ENCODE measurements at places on chromosomes 6 and 20.

- DNase-seq: no peak
Observed at GRCh38 chr6:129614464-129614863, 95.5 kb downstream of the ARHGAP18 start.

DNA sequence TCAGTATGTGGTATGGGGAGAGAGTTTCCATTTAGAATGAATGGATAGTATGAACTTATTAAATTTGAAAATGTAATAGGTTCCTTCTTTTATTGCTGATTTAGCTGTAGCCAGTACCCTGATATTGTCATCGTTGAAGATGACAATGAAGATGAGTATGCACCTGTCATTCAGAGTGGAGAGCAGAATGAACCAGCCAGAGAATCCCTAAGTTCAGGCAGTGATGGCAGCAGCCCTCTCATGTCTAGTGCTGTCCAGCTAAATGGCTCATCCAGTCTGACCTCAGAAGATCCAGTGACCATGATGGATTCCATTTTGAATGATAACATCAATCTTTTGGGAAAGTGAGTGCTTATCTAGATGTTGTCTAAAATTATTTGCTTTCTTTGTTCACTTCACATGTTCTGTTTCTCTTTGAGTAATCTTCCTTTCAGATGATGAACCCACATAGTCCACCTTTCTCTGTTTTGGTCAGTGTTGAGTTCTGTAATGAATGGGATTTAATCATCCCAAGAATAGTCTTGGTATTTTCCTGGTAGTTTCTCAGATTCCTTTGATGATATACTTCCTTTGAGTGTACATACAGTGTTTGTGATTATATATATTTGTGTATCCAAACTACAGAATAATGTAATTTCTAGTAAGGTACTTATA, 23.3 kb downstream of the HSF2 start:
- no peak for DNase-seq

DNA sequence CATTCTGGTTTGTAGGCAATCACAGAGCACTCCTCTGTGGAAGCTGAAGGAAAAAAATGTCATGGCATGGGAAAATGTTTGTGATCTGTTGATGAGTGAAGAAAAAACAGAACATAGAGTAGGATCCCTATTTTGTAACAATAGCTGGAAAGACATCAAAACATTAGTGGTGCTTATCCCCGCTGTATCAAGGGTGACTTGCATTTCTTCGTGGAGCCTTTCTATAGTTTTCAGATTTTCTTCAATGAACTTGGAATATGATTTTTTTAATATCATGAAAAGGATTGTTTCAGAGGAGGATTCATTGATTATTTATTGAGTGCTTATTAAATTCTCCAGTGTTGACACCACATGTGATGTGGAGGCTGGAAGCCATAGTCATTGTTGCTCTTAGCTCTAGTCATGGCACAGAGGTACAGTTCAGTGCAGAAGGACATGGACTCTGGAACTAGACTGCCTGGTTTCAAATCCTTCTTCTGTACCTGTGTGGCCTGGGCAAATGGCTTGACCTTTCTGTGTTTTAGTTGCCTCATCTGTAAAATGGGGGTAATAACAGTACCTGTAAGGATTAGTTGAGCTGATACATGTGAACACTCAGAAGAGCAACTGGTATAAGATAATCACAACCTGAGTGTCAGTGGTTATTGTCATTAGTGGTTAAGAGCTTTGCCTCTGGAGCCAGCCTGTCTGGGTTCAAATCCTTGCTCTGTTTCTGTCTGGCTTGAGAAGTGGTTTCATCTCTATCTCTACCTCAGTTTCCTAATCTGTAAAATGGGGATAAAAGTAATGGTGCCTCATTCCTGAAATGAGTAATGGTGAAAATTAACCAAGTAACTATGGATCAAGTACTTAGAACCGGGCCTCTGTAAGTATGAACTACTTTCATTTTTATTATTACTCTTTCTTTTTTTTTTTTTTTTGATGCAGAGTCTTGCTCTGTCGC, 14.7 kb upstream of the CDKN1A start:
- no peak for DNase-seq

DNA sequence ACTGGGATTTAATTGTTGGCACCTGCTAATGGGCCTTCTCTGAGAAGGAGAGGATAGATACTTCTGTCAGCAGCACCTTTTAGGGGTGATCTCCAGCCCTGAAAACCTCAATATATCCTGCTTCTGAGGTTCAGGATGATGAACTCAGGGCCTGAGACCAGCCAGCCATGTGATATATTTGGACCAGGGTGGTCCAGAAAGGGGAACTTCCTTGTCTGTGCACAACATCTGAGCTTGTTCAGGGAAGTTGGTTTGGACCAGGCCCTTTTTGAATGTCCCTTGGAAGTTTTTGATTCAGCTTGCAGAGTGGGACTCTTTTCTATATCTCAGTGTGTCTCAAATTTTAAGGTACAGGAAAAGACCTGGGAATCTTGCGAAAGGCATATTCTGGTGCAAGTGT, 85.8 kb downstream of the GFRA4 start:
- DNase-seq: no peak

DNA sequence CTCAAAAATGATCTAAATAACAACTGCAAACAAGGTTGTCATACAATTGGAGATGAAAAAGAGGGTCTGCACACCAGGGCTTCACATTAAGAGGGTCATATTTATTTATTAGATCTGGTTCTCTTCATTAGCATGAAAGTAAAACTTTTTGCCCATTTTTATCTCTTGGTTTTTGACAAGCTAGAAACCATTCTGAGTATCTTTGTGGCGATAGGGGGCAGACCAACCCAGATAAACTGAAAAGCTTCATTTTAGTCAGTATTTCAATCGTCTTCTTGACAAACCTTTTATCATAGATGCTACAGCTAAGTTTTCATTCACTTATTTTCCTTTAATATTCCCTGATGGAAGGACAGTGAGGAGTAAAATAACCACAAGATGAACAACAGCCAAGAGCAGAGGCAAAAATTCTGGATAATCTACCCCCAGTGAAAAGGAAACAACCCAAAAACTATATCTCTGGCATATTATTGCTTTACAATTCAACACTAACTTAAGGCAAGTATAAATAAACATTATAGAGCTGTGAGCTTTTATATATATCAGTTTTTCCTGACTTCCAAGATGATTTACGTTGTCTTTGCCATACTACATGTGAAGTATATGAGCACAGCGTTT, 45.2 kb downstream of the THEMIS start:
- peak; percentile 14 for DNase-seq

- no peak for DNase-seq
Observed at GRCh38 chr6:21185861-21186478, 407.6 kb upstream of the SOX4 start.

DNA sequence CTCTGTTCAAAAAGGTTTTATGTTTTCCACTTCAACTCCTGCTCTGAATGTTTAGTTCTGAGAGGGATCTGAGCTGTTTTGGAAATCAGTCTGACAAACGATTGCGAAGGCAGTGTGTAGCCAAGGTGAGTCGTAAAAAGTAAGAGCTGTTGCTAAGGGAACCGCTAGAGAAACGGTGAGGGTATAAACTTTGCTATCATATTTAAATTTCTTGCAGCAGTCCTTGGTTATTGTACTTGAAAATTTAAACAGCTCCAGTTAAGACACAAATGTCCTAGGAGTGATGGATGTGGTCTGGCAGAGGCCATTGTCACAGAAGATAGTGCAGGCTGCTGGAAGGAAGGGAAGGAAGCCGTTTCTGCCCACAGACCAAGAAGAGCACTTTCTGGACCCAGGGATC, 64.9 kb upstream of the CITED2 start:
- no peak for DNase-seq

DNA sequence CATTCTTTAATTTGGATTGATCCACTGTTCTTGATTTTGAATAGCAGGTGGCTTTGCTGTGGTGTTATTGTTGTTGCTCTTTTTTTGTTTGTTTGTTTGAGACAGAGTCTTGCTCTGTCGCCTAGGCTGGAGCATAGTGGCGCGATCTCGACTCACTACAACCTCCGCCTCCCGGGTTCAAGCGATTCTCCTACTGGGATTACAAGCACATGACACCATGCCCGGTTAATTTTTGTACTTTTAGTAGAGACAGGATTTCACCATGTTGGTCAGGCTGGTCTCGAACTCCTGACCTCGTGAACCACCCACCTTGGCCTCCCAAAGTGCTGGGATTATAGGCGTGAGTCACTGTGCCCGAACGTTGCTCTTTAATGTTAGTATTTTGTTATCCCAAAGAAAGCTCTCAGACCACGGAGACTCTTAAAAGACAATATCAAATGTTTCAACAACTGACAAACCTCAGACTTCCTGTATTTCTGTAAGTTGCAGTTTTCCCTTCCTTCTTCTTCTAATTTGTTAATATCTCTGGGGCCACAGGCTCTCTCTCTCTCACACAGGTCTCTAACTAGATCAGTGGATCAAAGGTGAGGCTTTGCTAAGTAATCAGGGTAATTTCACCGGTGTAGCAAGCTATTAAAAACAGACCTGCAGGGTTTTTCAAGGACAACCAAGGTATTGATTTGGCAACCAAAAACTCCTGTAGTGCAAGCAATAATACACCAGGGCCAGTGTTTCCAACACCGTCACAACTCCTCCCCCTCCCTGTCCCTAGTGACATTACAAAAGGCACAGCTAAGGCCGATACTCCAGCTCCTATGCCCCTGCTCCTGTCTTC, 48.8 kb upstream of the ZNF217 start:
- DNase-seq: no peak

DNA sequence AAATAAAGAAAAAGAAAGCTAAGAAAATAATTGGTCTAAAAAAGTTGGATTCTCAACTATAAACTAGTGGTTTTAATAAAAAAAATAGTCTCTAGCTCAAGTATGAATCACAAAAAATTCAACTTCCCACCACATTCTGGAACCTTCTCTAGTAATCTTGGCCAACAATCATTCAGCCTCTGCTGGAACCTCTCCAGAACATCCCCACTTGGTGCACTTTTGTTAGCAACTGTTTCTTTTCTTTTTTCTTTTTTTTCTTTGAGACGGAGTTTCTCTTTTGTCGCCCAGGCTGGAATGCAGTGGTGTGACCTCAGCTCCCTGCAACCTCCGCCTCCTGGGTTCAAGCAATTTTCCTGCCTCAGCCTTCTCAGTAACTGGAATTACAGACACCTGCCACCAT, 35.7 kb downstream of the TXLNB start:
- no peak for DNase-seq

- DNase-seq: peak; percentile 19
Observed at GRCh38 chr6:154039231-154039842, at the start of gene OPRM1. OPRM1 (plus strand) TSS chr6:154039240; CDS start chr6:154039545, 305 bp downstream.

DNA sequence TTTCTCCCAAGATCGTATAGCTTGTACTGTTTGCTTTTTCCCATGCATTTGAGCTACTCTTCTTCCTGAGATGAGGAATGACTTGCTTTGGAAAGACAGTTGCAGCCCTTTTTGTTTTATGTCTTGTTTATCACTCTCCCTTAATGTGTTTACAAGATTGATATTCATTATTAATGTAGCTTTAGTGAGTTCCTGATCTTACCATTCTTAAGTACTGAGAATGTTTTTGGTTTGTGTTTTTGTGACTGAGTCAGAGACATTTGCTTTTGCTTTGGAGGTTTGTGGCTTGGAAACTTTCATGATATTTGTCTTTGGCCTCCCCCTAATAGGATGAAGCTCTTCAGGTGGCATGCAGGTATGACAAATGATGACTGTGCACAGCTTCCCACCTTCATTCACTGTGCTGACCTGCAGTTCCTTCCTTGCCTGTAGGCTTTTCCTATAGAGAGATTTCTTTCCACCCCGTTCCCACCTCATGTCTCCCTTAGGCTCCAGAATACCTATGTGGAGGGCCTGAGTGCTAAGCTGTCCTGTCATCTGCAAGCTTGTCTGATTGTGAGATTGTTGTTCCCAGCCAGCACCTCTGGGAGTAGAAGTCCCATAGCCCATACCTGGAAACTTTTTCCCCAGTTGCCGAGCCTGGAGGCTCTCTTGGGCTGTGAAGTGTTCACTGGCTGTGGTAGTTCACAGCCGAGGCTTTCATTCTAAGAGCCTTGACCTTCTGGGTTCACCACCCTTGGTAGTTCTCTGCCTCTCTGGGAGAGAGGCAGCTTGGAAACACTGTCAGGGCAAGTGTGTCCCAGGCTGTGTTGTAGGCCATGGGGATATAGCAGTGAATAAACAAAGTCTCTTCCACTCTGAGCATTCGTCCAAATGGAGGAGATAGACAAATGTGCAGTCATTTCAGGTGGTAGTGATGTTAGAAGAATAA, 27.1 kb downstream of the CDS2 start:
- no peak for DNase-seq

- no peak for DNase-seq
Observed at GRCh38 chr6:140281236-140281635, 906.8 kb upstream of the CITED2 start.

DNA sequence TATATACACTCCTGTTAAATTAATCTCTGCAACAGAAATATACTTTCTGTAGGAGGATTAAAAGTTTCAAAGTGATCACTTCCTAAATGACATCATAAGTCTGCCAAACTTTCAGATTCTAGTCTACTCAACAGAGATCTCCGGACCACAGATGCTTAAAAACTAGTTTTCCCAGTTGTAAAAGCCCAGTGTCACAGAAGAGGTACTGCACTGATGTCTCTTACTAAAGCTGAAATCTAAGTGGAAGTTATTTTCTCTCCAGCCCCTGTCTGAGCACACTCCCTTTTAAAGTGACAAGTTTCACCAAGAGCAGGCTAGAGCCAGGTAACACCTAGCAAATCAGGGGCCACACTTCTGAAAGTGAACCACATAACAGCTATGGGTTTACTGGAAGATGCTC, 71.6 kb upstream of the DST start:
- DNase-seq: no peak

DNA sequence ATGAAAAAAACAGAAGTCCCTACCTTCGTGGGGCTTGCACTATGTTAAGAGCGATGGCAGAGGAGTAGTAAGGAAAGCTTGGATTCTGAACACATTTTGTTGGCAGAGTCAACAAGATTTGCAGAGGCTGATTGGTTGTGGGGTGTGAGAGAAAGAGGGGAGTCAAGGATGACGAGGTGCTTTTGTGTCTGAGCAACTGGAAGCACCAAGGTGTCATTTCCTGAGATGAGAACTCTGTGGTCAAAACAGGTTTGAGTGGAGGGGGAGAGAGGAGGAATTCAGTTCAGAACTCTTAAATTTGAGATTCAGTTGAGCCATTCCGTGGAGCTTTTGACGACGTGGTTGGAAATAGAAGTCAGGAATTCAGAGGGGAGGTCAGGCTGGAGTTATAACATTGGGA, 3.5 kb downstream of the OCSTAMP start:
- no peak for DNase-seq

DNA sequence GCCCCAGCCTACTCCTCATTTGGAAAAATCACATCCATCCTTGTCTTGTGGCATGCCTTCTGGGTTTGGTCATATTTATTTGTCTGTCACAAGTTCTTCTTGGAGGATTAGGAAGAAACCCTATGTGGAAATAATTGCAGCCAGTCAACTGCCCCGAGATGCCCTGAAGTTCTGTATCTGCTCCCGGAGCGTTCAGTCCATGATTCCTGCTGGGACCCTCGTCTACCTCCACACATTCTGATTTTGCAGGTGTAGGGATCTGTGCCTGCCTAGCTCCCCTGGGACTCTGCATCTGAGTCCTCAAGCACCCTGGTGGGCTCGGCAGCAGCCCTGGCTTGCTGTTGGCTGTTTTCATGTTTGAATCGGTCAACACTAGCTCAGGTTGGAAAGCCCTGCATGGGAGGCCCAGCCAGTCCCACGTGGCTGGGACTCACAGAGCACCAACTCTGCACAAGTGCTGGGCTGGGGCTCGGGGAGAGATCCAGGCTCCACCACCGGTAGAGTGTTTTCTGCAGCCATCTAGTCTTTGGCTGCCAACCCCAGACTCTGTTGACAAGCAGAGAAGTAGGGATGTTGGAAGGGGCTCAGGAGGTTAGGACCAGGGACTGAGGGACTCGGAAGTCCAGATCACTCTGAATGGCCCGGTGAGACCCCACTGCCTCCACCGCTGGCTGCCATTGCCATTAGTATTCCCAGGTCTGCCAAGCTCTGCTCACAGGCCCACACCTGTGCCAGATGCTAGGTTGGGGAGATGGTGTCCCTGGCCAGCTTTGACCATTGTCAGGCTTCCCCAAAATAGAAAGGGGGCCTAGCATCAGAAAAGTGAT, 183.5 kb upstream of the CST7 start:
- no peak for DNase-seq
